ENCODE measurements at places on chromosomes 11 and 22.

DNA sequence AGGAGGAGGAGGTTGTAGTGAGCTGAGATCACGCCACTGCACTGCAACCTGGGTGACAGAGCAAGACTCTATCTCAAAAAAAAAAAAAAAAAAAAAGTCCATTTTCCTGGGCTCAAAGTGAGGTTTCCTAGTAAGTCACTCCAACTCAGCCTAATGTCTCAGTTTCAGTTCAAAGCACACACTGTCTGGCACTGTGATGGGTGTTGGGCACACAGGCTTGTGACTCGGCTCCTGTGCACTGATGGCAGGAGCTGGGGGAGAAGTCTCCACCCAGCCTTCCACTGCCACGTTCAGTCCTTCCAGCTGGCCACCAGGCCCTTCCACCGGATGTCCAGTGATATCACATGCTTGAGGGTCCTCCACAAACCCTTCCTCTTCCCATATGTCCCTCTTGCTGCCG, 186.0 kb downstream of the CEP164 start:
- DNase-seq: no peak

DNA sequence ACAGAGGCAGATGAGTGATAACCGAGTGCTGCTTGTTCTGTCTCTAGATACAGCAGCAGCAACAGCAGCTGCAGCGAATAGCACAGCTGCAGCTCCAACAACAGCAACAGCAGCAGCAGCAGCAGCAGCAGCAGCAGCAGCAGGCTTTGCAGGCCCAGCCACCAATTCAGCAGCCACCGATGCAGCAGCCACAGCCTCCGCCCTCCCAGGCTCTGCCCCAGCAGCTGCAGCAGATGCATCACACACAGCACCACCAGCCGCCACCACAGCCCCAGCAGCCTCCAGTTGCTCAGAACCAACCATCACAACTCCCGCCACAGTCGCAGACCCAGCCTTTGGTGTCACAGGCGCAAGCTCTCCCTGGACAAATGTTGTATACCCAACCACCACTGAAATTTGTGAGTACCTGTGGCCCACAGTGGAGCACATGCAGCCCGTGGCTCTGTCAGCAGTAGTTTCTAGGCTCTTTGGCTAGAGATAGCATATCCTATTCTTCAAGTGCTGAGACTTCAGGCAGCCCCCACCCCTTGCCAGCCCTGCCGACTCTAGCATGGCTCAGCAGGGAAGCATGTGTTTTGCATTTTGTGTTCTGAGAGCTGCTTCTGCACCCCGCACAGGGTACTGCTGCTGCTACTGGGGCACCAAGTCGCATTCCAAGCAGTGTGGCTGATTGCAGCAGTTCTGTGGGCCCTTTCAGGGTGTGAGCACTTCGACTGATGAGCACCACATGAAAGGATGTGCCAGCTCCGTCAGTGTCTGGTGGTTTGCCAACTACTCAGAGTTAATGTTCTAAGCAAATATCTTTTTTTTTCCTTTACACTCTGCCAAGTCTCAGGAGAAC, 59.2 kb downstream of the MED15 start:
- peak; percentile 53 for DNase-seq

GRCh38 chr22:37898441-37899181, 7.5 kb upstream of the MICALL1 start:
- peak; percentile 54 for DNase-seq

DNA sequence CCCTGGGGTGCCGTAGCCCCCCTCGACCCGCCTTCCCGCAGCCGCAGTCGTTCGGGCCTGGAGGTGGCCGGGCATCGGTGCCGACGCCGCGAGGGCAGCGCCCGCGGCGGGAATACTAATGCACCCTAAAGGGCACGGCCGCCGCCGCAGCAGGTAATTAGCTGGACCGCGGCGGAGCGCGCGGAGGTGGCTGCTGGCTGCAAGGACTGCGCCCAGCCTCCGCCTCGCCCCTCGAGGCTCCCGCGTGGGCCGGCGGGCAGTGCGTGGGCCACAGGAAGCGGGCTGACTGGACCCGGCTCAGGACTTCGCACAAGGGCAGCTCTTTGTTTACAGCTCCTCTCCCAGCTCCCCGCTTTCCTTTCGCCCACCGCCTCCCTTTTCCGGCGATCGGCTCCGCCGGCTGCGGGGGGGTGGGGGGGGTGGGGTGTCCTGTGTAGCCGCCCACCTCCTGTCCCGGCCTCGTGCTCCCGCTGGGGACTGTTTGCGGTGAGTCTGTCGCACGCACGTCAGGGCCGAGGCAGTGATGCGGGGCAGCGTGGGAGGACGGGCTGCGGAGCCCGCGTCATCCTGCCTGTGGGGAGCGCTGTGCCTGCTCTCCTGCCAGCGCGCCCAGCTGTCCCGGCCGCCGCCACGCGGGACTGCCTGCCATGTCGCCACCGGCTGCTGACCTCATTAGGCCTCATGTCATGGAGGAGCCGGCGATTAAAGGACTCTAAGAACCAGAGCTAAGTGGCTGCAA, 53.2 kb downstream of the GRIK4 start:
- peak; percentile 87 for DNase-seq

GRCh38 chr11:95450547-95451123, 219.6 kb upstream of the SESN3 start:
- DNase-seq: no peak

DNA sequence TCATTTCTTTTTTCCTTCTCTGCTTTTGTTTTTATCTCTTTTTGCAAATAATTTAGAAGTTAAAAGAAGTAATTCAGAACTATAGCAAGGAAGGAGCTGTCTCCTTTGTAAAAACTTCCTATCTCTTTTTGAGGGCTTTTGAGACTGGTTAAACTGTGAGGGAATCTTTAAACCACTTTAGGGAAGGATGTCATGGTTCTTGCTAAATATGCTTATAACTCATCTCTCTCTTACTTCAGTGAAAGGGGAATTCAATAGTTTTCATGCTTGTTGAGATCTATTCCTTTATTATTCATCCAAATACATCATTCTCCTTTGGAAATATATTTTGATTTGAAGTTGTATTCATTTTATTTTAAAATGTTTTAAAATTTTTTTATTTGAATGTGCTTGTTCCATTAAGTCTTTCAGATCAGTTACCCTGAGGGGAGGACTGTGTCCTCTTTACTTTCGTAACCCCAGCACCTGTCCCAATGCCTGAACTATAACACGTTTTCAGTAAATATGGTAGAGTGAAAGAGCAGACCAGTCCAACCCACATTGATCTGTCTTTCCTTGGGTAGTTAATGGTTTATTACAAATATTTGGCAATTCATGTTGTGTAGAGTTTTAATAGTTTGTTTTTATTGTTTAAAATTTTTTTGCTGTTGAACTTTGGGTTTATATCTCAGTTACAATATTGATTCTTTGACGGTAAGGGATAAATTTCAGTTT, 27.5 kb downstream of the AMOTL1 start:
- DNase-seq: no peak

GRCh38 chr22:37557321-37558001, 2.8 kb upstream of the CDC42EP1 start:
- no peak for DNase-seq

DNA sequence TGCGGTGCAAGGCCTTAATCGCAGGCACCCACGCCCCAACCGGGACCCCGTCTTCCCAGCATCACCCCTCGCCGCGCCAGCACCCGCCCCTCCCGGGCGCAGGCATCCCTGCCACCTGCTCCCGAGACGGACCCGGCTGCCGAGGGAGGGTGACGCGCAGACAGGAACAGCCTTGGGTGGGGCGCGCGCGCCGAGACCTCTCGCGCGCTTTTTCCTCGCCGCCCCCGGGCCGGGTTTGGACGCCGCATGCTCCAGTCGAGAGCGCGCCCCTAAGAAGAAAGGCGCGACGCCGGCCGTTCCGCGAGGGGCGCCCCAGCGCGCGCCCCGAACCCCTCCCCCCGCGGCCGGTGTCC, 504 bp downstream of the CFL1 start:
- DNase-seq: peak; percentile 93

- no peak for DNase-seq
These were observed 34.4 kb downstream of the C11orf96 start for GRCh38 chr11:43976863-43977262.

DNA sequence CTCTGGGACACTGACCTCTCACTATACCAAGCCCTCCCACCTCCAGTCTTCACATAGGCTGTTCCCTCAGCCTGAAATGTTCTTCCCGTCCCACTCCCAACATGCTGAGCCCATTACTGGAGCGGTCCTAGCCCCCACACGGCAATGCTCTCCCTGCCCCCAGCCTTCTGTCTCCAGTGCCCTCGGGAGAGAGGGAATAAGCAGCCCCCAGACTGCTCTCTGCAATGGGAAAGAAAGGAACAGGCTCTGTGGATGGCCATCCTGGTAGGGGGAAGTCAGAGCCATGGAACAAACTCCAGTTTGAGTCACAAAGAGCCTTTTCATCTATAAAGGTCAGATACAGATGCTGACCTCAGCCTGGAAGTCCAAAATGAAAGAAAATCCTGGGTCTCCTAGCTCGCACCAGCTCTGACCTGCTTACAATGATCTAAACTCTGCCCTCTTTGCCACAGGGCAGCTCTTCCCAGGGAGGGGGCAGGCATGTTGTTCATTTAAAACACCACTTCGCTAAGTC, 62.6 kb downstream of the FLRT1 start:
- no peak for DNase-seq

Measured in lower leg skin (tissue), 4 donors.